Activated naive CD4-positive, alpha-beta T cell treated with anti-CD3 and anti-CD28 coated beads, Interleukin-2, amount 50 U/mL, for 72 hours (primary cell): ENCODE measurements at places on chromosomes 2 and 18.

GRCh38 chr2:79124907-79125720 is 4.8 kb downstream of the REG1A start:
- no peak for DNase-seq

DNA sequence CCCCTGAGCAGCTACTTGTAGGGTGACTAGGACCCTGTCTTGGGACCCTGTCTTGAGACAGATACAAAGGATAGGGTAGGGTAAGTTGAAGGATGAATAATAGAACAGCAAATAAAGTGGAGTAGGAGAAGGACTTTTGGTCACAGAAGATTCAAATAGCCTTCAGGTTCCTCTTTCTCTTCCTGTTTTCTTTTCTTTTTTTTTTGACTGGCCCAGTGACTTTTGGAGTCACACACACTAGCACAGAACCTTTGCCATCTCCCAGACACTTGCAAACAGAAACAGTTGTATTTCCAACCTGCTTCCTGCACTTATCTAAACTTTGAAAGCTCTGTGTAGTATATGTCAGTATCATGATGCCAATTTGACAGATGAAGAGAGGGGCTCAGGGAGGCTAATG is 108.2 kb downstream of the TDRD15 start:
- no peak for DNase-seq

- no peak for DNase-seq
Observed at GRCh38 chr2:32977228-32977758, 30.5 kb downstream of the LTBP1 start.

DNA sequence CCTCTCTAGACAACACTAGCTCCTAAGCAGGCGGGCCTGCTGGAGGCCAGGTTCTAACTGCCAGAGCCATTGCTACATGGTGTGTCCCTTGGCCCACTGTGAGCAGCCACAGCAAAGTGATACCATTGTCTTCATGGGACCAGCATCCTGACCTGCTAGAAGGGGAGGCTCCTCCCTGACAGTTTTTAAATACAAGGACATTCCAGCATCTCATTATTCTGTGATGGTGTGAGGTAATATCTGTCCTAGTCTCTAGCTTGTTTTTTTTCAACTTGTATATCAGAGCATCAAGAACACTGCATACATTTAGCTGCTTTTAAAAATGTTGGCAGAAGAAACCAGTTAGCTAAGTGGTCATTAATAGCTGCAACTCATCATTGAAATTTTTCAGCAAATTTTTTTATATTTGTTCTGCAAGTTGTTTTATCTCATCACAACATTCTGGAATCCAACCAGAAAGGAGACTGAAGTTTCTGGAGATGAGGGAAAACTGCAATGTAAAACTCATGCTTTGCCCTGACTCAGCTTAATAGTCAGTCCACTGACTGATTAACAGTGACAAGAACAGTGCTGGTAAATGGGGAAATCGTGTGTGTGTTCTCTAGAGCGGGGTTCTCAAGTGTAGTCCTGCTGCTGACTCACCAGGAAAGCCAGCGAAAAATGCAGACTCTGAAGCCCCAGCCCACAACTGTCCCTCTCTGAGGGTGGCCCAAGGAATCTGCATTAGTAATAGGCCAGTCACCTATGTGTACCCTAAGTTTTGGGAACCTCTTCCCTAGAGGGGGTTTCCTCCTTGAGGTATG is 17.8 kb downstream of the MAPRE3 start:
- DNase-seq, result no peak

DNA sequence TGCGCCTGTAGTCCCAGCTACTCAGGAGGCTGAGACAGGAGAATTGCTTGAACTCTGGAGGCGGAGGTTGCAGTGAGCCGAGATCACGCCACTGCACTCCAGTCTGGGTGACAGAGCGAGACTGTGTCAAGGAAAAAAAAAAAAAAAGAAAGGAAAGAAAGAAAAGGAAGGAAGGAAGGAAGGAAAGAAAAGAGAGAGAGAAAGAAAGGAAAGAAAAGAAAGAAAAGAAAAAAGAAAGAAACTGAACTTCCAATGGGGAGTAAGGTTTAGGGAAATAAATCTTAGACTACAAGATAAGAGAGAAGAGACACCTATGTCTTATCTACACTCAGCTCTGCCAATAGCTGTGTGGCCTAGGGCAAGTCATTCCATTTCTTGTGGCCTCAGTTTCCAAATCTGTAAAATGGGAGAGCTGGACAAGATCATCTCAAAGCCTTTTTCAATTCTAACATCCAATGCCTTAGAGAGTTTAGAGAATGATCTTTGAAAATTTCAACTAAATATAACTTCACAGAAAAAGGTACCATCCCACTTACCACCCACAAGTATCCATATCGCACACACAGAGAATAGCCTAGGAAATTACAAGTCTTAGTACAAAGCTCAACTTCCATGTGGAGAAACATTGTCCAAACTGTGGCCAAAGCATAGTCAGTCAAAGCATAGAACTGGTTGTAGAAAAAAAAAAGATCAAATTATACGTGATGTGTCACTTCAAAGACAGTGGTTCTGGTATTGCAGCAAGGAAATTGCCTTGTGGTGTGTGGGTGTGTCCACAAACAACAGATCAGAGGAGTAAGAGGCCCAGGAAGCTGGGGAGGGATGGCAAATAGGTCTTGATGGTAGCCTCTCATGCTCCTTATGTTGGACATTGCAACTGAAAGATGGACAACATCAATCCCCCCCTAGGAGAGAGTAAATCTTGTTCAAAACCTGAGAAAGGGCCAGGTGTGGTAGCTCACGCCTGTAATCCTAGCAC is 42.4 kb downstream of the SLC14A2 start:
- no peak for DNase-seq

DNA sequence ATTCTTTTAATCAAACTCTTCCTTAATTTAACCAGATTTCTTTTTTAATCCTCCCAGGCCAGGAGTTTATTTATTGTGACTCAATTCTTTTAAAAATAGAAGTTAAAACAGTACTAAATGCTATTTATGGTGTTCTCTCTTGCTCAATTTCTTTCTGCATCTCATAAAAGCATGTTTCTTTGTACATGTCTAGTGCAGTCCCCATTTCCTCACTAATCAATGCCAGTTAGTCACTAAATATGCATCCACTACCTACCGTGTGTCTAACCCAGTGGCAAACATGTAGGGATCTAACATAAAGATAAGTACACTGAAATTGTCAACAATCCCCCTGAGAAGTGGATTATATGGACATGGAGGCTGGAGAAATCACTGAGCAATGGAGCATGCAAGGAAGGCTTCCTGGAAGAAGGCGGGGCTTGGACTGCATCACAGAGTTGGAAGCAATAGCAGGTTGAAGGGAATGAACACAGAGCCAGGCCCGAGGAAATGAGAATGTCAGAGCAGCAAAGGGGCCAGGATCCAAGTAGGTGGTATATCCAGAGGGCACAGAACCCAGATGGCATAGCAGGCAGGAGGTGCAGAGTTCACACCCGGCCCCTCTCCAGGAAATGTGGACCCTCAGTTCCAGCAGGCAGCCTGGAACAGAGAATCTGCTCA is 105.3 kb upstream of the FOSL2 start:
- no peak for DNase-seq

DNA sequence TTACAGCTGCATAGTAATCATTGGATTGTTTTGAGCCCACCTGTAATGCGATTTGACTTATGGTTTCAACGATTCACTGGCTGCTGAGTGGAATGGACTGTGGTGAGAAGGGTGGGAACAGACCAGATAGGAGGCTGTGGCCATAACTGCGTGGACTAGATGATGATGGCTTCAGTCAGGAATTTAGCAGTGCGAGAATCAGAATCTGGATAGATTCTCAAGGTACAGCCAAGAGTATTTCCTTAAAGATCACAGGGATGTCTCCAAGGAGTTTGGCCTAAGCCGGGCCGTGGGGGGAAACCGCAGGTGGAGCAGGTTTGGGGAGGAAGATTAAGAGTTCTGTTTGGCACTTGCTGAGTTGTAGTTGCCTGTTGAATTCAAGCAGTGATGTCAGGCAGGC is 44.0 kb upstream of the CHMP1B start:
- DNase-seq, result no peak

DNA sequence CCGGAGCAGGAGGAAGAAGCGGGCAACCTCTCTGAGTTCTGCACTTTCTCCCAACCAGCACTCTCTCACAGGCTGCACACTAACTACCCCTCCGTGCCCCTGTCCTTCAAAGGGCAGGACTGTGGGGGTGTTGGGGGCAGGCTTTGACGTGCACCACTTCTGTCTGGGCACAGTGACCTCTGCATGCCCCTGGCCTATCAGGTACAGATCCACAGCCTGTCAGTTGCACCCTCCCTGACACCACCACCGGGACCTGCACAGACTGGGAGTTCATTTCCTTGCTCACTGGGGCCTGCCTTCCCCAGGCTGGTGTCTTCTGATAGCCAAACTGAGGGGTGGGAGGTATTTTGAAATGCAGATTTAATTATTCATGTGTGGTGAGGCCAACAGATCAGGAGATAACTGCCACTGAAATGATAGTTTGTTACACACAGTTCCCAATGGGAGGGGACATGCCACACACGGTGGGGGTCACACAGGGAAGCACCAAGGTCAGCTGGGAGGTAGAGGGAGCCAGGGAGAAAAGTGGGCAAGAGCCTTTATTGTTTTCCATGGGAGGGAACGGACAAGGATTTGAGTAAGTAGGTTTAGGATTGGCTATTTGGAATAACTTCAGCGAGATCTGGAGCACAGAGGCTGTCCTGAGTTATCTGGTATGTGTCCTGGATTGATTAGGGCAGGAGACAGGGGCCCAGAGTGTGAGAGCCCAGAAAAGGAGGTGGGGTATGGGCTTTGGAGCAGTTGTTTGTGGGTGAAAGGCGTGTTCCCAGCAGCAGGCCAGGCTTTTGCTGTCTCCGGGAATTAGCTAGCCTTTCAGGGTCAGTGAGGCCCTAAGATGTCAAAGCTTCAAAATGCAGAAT is 251.6 kb downstream of the AFF3 start:
- no peak for DNase-seq

DNA sequence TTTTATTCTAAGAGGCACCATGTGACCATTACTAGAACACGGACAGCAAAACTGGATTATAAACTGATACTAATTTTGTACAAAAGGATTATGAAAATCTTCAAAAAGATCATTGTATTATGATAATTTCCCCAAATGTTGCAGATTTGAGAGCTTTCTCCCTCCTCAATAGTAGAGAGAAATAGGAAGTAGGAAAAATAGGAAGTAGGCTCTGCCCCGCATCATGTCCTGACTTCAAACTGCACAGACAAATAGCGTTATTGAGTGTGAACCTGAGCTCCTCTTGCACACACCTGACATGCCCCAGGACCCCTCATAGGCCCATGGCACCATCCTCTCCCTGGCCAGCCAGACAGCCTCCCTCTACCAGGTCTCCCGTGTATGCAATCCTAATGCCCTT is 25.4 kb downstream of the CHRNA1 start:
- no peak for DNase-seq

DNA sequence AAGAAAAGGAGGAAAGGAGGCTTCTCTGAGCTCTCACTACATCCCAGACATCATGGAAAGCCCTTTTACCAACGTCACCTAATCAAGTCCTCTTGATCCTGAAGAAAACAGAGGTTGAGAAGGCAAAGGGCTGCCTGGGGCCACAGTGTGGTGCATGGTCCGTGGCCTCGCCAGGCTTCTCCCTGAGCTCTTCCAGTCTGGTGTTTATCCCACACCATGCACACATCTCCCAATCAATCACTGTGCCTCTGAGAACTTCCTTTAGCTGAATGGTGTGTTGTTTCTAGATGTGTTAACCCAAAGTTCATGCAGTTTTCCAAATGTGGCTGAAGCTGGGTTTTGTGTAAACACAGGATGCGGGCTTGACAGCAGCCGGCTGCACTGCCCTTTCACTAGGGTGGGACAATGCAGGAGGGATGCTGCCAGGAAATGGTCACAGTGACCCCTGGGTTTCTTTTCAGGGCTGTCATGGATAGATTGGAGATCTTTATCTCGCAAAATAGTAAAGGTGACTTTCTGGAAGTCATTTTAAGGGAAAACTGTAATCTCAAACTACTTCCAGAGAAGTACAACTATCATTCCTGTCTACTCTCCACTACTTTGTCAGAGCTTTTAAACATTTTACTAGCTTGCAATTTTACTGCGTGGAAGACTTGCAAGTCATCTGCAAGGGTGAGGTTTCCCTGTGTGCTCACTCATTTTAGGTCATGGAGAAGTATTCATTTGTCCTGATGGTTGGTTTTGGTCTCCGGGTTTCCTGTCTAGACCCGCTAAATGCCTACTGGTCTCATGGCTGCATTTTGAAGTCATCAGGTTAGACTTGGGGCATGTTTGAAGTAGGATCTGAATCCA is 54.6 kb downstream of the IL1R2 start:
- DNase-seq, result no peak

GRCh38 chr2:166173263-166173662 is 45.4 kb upstream of the SCN1A start:
- DNase-seq, result no peak

- no peak for DNase-seq
Observed at GRCh38 chr2:64918220-64918886, 70.8 kb upstream of the SLC1A4 start.

GRCh38 chr2:237901932-237902850 is 42.8 kb downstream of the RAMP1 start:
- no peak for DNase-seq

GRCh38 chr2:167186465-167186864 is 298.2 kb downstream of the XIRP2 start:
- no peak for DNase-seq

GRCh38 chr2:7672685-7673071 is 755.5 kb downstream of the RNF144A start:
- no peak for DNase-seq

- no peak for DNase-seq
Observed at GRCh38 chr2:132849118-132849517, 179.1 kb upstream of the LYPD1 start.

DNA sequence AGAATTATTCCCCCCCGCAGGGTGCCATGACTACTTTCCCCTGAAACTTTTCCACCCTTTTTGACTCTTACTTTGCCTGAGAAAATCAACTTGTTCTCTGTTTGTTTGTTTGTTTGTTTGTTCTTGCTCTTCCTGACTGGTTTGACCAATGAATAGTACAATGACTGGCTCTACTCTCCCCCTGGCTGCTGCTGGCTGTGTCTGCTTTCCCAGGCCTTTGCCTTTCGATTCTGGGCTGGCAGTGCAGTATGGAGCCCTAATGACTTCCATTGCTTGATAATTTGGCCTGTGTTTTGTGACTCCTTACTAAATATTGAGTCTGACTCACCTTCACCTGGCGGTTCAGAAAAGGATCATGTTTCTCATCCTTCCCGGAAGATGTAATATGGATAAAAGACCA is 241.1 kb downstream of the TMEM182 start:
- no peak for DNase-seq
